Activated CD4-positive, alpha-beta T cell treated with anti-CD3 and anti-CD28 coated beads, Interleukin-2, Interleukin-4, amounts not matched to agents 100 ng/mL and 50 ng/mL, durations not matched to agents 16 hours and 8 hours (primary cell): ENCODE measurements at places on chromosomes 7 and 10.
A peak's percentile ranks its signal among the peaks of the same experiment; 100 is the strongest.

- no peak for DNase-seq
Measured at GRCh38 chr7:8391353-8392062, 41.9 kb upstream of the NXPH1 start.

DNA sequence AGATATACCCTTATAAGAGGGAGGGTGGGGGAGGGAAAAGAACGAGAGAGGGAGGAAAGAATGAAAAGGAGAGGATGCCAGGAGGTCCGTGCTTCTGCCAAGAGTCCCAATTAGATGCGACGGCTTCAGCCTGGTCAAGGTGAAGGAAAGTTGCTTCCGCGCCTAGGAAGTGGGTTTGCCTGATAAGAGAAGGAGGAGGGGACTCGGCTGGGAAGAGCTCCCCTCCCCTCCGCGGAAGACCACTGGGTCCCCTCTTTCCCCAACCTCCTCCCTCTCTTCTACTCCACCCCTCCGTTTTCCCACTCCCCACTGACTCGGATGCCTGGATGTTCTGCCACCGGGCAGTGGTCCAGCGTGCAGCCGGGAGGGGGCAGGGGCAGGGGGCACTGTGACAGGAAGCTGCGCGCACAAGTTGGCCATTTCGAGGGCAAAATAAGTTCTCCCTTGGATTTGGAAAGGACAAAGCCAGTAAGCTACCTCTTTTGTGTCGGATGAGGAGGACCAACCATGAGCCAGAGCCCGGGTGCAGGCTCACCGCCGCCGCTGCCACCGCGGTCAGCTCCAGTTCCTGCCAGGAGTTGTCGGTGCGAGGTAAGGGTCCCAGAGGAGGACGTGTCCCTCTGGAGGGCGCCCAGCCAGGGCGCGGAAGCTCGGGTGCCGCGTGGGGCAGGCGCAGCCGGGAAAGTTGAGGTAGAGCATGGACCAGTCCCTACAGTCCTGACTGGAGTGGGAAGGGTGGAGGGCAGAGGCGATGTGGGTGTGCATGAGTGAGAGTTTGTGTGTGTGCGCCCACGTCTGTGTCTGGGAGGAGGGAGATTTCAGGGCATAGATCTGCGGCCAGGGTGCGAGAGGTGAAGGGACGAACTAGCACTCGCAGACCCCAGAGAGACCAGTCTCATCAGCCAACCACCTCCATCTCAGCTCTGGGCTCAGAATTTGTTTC is 844 bp downstream of the GRM3 start:
- DNase-seq, result no peak

- no peak for DNase-seq
Measured at GRCh38 chr7:45074528-45075354, 14.0 kb downstream of the NACAD start.

- DNase-seq, result no peak
Measured at GRCh38 chr10:110648692-110649346, 4.7 kb downstream of the RBM20 start.

DNA sequence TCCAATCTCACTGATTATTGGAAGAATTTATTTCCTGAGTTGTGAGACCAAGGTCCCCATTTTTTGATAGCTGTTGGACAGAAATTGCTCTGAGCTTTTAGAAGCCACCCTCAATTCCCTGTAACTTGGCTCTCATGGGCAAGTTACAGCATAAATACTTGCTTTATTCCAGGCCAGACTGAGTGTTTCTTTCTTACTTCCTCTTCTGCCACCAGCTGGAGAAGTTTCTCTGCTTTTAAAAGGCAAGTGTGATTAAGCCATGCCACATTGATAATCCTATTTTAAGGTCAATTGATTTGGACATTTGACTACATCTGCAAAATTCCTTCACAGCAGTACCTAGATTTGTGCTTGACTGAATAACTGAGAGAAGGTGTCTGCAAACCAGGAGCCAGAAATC is 14.1 kb upstream of the TAS2R41 start:
- DNase-seq, result no peak

DNA sequence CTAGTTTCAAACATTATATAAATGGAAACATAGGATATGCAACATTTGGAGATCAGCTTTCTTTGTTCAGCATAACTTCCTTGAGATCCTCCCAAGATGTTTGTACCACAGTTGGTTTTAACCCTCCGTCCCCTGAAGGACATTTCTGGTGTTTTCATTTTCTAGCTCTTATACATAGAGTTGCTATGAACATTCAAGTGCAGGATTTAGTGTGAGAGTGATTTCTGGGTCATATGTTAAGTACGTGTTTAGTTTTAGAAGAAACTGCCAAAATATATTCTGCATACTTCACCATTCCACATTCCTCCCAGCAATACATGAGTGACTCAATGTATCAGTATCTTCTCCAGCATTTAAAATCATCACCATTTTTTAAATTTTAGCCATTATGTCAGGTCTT is 588.7 kb upstream of the PFKP start:
- no peak for DNase-seq

DNA sequence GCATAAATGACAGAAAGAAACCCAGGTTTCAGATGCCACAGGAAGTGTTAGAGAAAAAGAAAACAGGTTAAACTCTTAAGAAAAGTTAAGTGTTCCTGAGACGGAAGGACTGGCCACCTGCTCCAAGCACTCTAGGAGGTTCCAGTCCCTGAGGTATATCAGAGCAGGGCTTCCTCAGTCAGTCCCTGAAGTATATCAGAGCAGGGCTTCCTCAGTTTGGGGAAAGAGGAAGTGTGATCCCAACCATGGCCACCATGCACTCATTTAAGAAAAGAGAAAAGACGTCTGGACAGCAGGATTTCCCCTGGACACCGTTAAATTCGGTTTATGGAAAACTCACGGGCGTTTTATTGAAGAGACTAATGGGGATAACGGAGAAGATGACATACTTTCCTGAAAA is 133.4 kb upstream of the PFKP start:
- no peak for DNase-seq

GRCh38 chr10:26544932-26545331 is 106.8 kb downstream of the APBB1IP start:
- no peak for DNase-seq

DNA sequence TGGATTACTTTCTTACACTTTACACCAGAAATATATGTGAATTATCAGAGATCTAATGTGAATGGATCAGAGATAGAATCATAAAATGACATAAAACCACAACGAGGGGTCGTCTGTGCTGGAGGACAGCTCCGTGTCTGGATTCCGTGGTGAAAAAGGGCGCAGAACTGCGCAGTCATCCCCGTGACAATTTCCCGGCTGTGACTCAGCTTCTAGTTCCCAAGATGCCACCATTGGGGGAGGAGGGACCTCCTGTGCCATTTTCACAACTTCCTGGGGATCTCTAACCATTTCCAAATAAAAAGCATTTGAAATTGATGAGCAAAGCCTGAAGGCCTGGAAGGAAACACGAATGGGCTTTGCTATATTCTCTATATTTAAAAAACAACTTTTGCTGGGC is 72.1 kb downstream of the PDGFA start:
- DNase-seq, result no peak

GRCh38 chr7:153193144-153193595 is 433.6 kb downstream of the ACTR3B start:
- DNase-seq, result peak; percentile 10

GRCh38 chr10:61655335-61655851 is 7.3 kb upstream of the CABCOCO1 start:
- DNase-seq, result no peak

DNA sequence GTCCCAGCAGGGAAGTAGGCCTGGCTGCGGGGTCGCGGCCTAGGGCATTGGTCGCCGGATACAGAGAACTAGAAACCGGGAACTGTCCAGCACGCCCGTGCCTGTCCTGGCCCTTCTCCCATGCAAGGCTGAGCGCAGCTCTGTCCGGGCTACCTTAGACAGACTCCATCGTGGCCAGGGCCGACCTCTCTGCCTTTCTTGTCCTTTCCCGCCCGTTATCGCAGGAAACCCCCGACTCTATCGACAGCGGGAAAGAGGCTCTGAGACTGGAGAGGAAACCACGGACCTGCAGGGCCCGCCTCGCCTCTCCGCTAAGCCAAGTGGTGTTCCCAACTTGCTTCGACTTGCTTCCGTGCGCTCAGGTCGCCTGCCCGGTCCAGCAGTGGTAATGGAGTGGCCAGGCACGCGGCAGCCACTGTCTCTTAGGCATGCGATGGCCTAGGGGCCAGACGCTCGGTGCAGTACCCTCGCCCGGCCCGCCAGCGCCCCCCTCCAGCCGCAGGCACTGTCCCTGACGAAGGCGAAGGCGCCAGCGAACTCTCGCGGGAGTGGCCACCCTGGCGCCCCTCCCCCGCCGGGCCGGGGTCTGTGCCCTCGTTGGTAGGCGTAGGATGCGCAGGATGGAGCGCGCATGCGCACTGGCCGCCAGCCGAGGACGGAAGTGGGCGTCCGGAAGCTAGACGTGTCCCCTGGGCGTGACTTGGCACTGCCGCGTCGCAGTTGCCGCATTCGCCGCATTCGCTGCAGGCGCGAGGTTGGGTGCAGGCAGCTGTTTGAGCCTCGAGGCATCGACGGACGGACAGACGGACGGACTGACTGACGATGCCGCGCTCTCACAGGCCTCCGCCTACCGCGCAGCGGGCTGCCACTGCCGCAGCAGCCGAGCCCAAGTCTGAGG is 54.4 kb downstream of the MCMBP start:
- DNase-seq, result no peak

- DNase-seq, result no peak
Measured at GRCh38 chr10:104430360-104430759, 76.7 kb downstream of the CFAP58 start.

DNA sequence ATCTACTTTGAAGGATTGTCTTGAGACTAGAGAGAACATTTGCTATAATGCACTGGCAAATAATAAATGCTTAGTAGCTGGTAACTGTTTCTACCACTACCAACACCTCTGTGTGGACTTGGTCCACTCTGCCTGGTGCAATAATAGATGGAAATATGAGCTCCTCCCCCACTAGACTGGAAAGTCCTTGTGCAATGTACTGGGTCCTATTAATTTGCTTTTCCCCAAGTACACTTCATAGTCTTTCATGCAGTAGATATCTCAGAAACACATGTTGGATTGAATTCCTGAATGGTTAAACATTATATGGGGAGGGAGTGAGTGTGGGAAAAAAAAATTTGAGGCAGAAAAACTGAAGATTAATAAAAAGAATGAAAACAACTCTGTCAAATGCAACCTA is 119.3 kb downstream of the C10orf90 start:
- DNase-seq, result no peak

DNA sequence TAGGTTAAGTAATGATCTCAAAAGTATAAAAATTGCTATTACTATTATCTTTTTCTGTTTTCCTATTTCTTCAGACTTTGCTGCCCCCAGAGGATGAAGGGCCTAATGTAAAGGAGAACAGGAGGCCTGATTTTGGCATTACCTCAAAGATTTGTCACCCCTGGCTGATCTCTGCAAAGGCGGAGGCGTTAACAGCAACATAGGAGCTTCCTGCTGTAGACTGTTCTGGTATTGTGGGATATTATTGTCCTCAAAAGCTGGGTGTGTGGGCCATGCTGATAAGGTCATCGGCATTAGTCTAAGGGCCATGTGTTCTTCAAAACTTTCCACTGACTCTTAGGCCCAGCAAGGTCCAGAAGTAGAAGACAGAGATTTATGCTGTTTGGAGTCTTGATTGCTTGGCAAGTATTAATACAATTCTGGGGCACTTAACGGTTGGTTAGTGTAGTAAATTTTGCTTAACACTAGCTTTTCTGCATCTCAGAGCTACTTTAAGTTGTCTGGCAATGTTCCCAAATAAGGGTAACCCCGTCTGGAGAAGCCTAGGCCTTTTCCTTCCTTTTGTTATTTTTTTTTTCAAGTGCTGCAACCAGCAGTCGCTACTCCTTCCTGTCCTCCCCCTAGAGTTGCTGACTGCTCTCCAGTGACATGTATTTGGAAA is 14.0 kb upstream of the ENTPD1 start:
- DNase-seq, result no peak

GRCh38 chr7:98617051-98617959 is at the start of gene NPTX2:
Gene NPTX2 (plus strand): TSS chr7:98617285. CDS start chr7:98617462, 177 bp downstream.
- DNase-seq, result peak; percentile 2

DNA sequence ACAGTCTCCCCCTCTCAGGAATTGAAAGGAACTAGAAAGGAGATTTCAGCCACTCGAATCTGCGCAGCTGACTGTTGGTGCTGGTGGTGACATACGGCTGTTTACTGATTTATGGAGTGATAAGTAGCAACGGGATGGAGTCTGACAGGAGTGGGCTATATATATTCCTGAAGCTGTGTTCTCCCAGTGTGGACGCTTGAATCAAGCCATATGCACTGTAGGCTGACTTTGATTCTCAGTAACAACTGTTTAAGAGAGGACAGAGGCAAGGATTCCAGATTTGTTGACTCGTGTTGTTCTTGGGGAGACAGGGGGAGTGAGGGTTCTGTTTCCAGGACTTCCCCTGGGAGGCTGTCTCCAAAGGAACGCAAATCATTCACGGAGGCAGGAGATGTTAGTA is 260.1 kb upstream of the AUTS2 start:
- no peak for DNase-seq

- no peak for DNase-seq
Measured at GRCh38 chr10:58488921-58489320, 23.8 kb upstream of the BICC1 start.

DNA sequence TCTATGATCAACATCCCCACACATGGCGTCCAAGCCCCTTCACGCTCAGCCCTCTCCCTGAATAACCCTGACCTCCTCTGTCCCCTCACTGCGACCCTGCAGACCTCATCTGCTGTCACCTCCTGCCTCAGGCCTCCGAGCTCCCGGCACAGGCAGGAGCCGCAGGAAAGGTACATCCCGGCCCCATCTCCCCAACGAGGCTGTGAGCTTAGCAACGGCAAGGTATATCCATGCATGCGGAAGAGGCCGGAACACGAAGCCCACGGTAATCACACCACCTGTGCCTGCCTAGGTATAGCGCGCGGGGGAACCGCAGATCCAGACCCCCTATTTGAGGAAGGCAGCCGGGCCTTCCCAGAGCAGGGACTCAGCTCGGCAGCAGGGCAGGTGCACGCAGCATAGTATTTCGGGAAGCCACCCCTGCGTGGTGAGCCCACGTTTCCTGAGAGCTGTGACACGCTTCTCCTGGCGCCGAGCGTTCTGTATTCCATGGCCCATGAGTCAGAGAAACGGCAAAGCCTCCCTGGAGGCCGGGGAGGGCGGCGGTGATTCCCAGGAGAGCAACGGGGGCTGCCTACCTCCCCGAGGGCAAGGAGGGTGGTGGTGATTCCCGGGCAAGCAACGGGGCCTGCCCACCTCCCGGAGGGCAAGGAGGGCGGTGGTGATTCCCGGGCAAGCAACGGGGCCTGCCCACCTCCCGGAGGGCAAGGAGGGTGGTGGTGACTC is 50.1 kb upstream of the DNAAF5 start:
- DNase-seq, result no peak
